AML-193 (cell line): ENCODE measurements at places on chromosomes 16 and 17.

DNA sequence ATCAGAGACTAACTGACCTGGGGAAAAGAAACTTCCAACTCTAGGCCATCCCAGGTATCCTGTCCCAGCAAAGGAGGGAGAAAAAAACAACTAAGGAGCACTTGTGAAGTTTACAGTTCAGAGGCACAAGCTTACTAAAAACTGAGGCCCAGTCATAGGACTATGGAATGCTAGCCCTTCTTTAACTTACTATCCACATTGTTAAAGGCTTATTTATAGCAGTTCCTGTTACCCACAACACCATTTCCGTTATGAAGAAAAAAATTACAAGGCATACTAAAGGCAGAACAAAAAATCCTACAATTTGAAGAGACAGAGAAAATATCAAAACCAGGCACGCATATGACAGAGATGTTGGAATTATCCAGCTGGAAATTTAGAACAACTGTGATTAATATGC is 159.1 kb downstream of the CDH11 start:
- DNase-seq: no peak

- DNase-seq: no peak
Measured at GRCh38 chr16:12341966-12342365, 365.4 kb downstream of the SNX29 start.

DNA sequence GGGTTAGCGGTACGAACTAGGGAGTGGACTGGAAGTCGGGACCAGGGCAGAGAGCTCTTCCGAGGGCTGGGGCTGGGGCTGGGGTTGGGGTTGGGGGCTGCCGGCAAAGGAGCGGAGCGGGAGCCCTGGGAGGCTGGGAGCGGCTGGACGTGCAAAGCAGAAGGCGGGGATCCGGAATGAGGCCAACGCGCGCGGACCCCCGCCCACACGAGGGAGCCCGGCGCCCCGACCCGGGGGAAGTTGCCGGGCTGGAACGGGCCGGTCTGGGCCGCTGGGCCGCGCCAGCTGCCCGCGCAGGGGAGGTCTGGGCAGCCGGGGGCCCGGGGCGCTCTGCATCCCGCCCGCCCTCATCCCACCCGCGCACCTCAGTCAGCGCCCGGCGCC is 323 bp downstream of the ST3GAL2 start:
- no peak for DNase-seq

DNA sequence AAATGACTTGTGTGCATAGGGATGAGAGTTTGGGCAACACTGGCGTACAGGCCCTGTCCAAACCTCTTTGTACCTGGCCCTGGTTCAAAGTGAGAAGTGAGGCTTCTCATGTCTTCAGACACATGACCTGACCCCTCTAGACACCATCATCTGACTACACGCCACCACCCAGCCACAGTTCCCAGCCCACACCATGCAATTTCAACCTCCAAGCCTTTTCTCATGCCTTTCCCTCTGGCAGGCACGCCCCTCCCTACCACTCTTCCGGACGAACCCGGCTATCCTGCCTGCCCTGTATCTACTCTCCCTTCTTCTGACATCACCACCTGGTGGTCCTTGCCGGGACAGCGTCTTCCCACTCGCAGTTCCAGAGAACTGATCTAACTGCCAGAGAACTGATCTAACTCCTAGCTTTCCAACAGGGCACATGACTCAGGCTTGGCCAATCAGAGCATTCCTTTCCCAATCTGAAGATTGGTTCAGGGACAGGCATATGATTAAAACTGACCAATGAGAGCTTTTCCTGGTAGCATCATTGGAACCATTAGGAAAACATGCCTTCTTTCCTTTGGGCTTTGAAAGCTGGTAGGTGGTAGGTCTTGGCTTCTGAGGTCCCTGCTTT is 27.1 kb upstream of the IL21R start:
- DNase-seq: no peak

- DNase-seq: no peak
Measured at GRCh38 chr16:23040246-23040645, 109.0 kb downstream of the USP31 start.

DNA sequence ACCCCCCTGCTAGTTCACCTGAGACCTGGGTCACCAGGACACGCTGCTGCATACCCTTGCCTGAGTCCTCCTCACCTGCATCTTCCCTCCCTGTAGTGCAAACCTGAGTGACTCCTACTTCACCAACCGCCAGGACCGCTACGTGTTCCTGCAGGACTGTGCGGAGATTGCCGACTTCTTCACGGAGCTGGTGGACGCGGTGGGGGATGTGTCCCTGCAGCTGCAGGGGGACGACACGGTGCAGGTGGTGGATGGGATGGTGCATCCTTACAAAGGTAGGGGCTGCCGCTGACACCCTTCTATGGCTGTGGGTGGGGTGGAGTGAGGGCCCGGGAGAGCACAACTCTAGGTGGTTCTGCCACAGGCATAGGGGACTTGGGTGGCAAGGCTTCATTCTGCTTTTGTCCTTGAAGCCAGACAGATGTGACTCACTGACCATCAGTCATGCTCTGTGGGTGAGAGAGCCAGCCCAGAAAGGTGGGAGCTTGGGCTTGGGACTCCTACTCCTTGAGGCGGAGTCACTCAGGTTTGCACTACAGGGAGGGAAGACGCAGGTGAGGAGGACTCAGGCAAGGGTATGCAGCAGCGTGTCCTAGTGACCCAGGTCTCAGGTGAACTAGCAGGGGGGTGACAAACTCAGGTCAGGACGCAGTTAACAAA is 22.3 kb downstream of the PGS1 start:
- DNase-seq: no peak

- no peak for DNase-seq
Measured at GRCh38 chr16:53804467-53804866, 100.5 kb downstream of the FTO start.
